ENCODE measurements at places on chromosomes 2 and 18.

DNA sequence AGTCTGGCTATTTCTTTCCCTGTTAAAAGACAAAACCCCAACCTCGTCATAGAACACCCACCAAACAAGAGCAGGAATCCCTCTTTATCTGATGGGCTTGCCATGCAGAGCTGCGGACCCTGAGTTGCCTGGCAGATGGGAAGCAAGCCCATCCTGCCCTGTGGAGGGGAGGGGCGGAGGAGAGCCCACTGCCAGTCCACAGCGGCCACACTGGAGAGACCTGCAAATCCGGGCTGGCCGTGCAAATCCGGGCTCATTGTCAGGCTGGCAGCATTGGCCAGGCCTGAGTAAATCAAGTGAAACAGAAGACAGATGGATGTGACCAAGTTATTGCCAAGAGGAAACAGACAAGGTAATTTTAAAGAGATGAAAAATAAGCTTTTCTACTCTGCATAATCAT, 22.0 kb downstream of the MYL12B start:
- DNase-seq: no peak

GRCh38 chr2:206354129-206354528, 79.7 kb downstream of the ZDBF2 start:
- no peak for DNase-seq

- DNase-seq: no peak
These were observed 2.1 kb downstream of the NABP1 start for GRCh38 chr2:191679818-191680600.

DNA sequence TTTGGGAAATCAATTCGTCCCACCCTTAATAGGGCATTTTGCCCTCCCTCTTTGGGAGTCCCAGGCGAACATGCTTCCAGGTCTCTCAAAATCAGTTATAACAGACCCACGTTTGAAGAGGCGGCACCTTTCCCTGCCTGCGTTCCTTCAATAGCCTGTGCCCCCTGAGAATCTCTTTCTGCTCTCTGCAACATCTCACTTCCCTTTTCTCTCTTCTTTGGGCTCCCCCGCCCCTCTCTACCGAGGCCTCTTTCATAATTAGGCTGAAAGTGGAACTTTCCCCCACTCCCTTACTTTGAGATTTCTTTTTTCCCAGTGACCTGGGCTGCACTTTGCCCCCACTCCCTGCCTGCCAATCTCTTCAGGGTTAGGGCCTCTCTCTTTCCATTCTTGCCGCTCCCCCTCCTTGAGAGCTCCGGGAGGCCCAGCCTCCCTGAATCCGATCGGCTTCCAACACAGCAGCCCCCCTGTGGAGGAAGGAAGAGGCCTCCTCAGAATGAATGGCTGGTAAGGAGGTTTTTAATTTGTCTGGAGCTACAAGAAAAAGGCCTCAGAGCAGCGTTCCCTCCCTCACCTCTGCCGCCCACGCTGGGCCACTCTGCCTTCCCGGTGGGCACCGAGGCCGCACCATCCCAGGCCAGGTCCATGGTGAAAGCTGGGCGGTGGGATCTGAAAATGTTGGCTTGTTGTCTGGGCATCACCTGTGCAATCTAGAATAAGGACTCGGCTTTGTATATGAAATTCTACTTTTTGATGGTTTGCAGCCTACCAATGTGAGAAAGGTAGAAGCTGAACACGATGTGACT, 162.6 kb upstream of the SIX3 start:
- DNase-seq: no peak

GRCh38 chr2:230668939-230669303, 43.7 kb upstream of the CAB39 start:
- no peak for DNase-seq

- no peak for DNase-seq
These were observed 84.3 kb downstream of the GATA6 start for GRCh38 chr18:22253676-22254075.

GRCh38 chr2:212619954-212620353, 81.4 kb upstream of the ERBB4 start:
- DNase-seq: no peak

GRCh38 chr2:214410918-214411554, at the start of gene VWC2L:
Gene VWC2L (plus strand): TSS chr2:214411054. CDS start chr2:214414194, 3,140 bp downstream.
- no peak for DNase-seq

DNA sequence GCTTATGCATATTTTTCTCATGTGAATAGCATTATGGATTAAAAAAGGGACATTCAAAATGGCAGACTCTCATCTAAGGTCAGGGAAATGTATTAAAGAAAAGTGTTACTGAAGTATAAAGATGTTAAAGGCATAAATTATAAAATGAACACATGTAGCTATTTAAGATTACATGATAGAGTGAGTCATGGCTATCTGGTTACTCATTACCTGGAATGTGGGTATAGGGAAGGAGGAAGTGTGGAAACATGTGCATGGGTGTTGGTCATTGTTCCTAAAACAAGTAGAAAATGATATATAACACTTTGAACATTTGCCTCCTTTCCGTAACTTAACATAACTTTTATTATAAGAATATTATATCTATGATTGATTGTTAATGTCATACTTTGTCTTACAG, 66.4 kb downstream of the MYO1B start:
- DNase-seq: no peak

- no peak for DNase-seq
These were observed 56.3 kb downstream of the PHLPP1 start for GRCh38 chr18:62771494-62772270.

DNA sequence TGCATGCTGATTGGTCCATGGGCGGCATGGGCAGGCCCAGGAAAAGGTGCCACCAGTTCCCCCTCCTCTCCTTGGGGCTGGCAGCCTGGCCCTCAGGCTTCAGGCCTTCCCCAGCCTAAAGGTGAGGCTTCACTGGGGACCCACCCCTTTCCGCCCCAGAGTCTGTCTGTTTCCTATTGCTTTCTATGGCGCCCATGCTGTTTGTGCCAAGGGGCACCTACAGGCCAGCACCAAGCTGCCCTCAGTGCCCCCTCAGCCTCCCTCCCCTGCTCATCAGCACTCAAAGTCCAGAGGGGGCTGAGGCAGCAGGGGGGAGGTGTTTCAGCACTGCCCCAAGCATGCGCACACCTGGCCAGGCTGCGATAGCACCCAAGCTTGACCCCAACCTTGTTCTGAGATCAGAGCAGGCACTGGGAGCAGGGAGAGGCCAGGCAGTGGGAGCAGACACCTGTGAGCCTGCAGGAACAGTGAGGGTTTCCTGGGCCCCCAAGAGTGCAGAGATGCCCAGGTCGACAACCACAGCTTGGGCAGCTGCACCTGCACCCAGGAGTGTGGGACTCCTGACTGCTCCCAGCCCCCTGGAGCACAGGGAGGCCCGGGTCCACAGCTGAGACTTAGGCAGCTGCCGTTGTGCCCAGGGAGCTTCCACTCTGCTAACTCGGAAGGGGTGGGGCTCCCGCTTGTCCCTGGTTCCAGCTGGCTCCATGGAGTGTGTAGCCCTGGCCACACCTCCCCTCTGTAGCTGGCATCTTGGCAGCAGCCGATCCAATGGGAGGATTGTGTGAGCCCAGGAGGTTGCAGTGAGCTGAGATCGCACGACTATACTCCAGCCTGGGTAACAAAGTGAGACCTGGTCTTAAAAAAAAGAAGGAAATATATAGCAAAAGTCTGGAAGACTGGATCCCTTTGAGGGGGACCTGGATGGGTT, 69.1 kb downstream of the NCAPH start:
- no peak for DNase-seq

All from stimulated activated CD8-positive, alpha-beta memory T cell treated with anti-CD3 and anti-CD28 coated beads, Interleukin-7, amount 100 ng/mL, for 4 hours (primary cell).